Activated CD4-positive, alpha-beta T cell treated with anti-CD3 and anti-CD28 coated beads, Interleukin-10, Interleukin-2, amounts not matched to agents 100 ng/mL and 50 ng/mL, durations not matched to agents 16 hours and 8 hours (primary cell): ENCODE measurements at places on chromosomes 1 and 21.

DNA sequence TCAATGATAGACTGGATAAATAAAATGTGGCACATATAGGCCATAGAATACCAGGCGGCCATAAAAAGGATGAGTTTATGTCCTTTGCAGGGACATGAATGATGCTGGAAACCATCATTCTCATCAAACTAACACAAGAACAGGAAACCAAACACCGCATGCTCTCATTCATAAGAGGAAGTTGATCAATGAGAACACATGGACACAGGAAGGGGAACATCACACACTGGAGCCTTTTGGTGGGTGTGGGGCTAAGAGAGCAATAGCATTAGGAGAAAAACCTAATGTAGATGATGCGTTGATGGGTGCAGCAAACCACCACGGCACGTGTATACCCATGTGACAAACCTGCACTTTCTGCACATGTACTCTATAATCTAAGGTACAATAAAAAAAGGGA, 883.4 kb upstream of the PRMT6 start:
- no peak for DNase-seq

DNA sequence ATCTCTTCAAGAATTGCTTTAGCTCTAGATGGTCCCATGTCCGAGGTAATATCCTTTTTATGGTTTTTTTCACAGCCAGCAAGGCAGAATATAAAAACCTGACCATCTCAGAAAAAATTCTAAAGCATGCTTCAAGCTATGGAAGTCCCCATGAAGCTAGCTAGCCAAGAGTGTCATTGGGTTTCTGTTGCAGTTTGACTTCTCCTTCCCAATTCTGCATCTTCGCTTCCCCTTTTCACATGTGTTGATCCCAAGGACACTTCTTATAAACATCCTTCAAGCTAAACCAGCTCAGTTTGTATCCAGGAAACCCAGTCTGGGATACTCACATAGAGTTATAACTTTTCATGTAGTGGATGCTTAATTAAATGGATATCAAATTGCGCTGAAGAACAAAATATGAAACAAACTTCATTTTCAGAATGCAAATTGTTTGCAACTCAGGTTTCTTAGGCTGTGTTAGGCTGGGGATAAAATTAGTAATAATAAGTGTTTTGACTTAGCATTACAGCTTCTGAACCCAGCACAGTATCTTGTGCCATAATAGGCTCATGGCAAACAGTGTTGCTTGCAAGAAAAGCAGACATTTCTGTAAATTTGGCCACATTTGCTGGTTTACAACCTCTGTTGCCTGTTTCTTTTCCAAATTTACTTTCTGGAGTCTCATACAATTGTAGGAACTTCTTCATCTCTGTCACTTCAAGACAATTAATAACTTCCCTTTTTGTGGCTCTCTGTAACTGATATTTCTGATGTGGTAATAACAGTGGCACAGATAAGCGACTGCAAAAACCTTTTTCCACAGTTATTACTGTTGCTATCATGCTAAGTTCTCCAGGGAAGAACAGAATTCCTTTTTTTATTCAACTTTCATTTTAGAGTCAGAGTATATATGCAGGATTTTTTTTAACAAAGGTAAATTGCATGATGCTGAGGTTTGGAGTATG, 53.2 kb downstream of the NCAM2 start:
- no peak for DNase-seq

DNA sequence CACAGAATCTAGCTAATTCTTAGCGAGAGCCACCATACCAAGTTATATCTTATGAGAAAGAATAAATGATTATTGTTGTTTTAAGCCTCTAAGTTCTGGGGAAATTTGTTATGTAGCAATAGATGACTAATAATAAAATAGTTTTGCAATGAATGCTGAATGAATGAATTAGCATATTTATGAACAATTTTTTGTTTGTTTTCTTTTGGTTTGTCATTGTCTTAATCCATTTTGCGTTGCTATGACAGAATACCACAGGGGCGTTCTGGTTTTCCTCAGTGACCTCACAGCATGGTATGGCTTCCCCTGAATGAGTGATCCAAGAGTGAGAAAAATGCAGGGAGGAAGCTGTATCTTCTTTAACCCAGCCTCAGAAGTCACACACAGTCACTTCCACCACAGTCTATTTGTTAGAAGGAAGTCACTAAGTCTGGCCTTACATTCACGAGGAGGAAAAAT, 53.8 kb upstream of the HPDL start:
- DNase-seq = no peak

DNA sequence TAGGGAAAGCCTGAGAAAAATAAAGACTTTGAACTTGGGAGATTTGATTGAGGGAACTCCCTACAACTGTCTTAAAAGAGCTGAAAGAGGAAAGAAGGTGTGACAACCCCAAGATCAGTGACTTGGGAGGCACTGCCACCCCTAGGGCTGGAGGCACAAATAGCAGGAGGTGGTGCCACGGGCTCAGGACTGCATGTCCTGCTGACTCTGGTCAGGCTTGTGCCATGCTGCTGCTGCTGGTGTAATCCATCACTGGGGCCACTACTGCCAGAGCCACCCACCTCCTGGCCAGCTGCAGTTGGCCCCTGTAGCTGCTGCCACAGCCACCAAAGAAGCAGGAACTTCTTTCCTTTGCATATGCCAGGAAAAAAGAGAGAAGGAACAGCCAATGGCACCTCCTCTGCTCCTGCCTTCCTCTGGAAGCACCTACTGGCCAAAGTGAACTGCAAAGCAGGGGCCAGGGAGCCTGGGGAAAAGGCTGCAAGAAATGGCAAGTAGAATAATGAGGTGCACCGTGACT, 730.3 kb downstream of the PTPRU start:
- DNase-seq = no peak

DNA sequence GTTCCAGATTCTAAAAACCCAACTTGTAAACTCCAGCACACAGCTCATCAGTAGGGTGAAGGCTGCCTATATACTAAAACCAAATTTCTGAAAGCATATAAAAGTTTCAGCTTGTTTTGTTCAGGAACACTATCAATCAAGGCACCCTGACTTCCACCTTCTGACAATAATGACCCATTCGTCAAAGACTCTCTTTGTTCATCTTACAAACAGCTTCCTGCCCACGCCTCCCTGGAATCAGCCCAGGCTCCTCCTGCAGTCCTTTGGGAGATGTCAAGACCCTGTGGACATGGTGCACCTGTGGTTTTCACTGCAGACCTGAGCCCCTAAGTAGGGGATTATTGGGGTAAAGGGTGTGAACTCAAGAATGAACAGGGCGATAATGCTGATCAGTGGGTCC, 178.9 kb upstream of the CAMK1G start:
- DNase-seq = no peak

- no peak for DNase-seq
Measured at GRCh38 chr1:34923490-34923889, 6.0 kb downstream of the DLGAP3 start.

DNA sequence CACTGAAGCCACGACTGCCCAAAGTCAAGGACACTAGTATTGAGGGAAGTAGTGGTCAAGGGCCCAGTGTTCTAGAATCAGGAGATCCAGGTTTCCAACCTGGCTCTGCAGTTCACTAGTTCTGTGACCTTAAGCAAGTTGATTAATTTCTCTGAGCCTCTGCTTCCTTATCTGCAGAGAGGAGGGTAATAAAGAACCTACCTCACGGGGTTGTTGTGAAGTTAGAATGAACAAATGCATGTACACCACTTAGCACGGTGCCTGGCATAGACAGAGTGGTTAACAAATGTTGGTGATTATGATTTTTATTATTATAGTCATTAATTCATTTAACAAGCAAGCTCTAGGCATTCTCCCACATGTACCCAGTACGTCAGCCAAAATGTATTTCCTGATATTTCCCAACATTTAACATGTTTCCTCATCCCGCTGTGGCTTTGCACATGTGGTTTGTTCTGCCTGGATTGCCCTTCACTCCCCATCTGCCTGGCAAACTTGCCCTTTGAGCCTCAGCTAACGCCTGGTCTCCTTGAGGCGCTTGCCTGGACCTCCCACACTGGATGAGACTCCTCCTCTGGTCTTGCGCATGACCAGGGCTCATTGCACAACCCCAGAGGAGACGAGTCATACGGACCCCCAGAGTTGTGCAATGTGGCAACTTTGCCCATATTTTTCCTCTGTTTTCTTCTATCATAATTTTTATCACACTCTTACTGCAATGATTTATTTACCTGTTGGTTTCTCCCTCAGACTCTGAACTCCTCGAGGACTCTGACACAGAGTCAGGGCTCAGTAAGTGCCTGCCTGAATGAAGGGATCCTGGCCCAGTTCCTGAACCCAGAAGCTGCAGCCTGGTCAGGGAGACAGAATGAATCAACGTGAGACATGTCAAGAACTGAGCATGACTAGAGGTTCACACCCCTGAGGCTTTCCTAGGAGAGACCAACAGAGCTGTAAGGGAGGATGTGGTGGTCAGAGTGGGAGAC, 20.7 kb upstream of the MFSD2A start:
- DNase-seq = no peak

DNA sequence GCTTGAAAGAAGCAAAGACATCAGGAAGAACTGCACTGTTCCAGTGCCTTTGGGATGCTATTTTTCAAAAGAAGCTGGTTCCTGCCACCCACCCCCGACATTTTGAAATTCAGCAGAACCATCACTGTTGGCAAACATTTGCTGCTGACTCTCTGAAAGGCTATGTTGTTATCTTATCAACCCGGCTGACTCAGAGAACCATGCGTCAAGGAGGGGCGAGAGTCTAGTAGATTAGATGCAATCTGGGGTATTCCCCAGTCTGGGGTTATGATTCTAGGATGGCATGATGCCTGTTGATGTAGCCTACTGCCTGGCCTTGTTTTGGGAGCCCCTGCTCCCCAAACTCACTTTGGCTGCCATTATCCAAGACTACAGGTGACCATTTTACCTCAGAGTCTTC, 267.8 kb upstream of the RUNX1 start:
- no peak for DNase-seq

- DNase-seq = no peak
Measured at GRCh38 chr1:200107004-200107470, 79.5 kb downstream of the NR5A2 start.

DNA sequence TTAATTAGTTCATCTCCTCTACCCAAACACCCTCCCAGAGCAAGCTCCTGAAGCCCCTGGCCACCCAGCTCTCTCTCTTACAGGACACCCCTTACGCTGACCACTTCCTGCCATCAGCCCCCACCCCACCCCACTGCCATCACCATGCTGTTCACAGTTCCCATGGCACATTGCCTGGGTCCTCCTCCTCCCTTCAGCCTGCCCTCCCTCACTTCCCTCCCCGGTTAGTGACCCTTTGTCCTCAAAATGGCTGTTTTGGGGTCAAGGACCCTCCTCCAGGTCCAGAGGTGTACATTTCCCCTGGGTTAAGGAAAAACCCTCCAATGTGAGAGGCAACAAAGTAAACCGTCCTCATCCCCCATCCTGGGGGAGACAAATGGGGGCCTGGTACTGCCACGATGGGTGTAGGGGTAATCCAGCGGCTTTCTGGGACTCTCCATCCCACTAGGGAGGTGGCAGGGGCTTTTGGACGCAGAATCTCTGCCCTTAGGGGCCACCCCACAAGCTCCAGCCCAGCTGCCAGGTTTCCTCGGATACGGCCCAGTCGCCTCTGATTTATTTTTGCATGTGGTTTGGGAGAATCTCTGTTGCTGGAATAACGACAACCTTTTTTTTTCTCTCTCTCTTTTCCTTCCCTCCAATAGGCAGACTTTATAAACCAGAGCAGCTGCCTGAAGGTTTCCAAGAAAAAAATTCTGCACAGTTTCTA, 8.5 kb downstream of the CAMK2N1 start:
- no peak for DNase-seq

- no peak for DNase-seq
Measured at GRCh38 chr1:57576756-57577155, 152.9 kb upstream of the DAB1 start.

GRCh38 chr1:108646265-108646647, 14.6 kb downstream of the HENMT1 start:
- DNase-seq = no peak

GRCh38 chr1:29460041-29460610, 223.8 kb downstream of the PTPRU start:
- no peak for DNase-seq

DNA sequence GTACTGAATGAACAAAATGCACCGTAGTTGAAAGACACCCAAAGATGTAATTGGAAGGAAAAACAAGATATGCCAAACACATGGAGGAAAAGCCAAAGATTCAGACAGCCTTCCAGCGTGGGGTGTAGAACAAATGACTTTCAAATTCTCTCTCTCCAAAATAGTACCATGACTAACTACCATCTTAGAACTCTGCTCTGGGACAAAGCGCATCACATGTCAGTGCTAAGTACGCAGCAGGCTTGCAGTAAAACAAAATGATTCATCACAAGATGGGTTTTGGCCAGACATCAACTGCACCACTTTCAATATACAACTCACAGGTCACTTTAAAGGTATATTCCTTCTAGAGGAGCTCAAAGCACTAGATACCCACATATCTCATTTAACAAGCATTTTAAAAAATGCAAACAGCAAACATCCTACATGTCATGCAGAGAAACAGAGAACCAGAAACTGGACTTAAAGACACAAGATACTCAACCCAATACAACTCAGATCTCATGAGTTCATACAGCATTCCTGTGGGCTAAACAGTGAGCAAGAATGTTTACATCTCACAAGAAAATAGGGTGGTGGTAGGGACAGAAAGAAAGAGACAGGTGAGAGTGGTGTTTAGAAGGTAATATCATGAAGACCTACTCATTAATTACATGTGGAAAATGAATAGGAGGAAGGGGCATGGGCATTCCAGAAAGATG, 75.7 kb downstream of the BCAR3 start:
- DNase-seq = peak; percentile 29

GRCh38 chr1:151327903-151328674, 873 bp upstream of the PI4KB start:
- DNase-seq = no peak

DNA sequence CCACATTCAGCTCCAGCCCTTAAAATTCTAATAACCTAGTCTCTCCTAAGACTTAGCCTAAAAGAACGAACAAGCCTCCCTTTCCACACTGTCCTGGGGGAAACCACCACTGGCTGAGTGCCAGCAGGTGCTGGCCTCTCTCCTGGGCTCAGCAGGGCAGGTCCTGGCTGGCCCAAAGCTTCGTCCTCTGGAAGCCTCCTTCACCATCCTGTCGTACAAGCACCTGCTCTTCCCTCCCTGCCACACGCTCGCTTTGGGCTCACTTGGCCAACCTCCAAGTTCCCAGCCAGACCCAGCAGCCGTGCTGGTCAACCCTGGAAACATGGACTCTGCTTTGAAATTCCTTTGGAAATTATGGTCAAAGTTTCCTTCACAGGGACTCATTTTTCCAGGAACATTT, 58.2 kb upstream of the SLC25A33 start:
- DNase-seq = no peak

DNA sequence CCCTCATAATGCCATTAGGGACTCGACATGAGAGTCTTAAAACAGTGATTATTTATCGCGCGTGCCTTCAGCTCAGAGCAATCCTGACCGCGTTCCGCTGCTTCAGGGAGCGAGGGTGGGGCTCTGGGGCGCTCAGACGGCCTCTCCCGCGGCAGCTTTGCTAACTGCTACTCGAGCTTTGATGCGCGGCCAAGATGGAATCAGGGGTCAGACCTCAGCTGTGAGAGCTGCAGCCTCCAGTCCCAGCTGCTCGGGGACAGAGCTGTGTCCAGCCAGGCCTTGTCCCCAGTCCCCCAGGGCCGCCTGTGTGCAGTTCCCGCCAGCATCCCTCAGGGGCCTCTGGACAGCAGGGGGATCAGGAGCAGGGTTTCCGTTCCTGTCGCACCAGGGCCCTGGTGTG, 104.6 kb upstream of the TTC34 start:
- no peak for DNase-seq

GRCh38 chr1:18440385-18441226, 40.1 kb upstream of the KLHDC7A start:
- no peak for DNase-seq
